ENCODE measurements at places on chromosomes 1 and 21.

- no peak for DNase-seq
Observed at GRCh38 chr1:94257444-94257843, 20.1 kb upstream of the ARHGAP29 start.

GRCh38 chr1:182588500-182589396 lies at the start of gene RNASEL:
Gene RNASEL, minus strand, starts transcription at chr1:182589256. Its CDS starts 2,450 bp downstream, at chr1:182586806.
- no peak for DNase-seq

- no peak for DNase-seq
Observed at GRCh38 chr1:54135436-54136120, 17.2 kb downstream of the CDCP2 start.

DNA sequence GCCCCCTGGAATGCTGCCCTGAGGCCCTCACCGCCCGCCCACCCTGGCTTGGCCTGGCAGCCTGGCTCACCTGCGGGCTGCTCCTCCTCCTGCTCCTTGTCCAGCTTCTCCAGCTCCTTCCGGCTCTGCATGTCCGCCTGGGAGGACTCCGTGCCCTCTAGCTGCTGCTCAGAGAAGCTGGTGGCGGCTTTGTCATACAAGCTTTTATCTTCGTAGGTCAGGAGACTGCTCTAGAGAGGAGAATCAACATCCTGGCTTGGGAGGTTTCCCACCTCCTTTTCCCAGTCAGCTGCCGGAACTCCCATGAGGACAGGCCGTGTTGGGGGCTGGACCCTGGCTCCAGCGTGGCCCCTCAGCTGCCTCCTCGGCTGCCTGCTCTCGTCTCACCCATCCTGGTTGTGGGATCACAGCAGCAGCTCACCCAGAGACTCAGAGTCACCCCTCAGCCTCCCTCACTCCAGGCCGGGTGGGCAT lies 36.6 kb upstream of the TMEM52 start:
- DNase-seq: no peak

DNA sequence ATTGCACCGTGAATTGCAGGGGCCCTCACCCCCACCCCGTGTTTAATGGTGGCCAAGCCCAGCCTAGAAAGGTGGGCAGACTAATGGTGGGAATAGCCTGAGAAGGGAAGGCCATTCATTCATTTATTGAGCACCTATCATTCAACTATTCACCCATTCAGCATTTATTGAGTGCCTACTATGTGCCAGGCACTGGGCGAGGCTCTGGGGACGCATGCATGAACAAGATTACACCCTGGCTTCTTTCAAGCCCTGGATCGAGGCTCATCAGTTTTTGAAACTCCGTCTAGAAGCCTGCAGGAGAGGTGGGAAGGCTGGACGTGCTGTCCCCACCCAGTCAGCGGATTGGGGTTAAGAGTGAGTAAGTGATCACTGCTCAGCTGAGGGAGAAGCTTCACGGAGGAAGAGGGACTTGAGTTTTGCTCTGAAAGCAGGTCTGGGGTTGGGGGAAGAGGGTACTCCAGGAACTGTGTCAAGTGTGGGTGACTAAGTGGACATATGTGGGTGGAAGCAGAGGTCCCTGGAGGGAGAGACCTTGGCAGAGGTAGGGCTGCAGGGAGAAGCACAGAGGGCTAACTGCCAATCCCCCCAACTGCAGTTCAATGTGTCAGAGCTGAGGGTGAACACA lies 35.6 kb downstream of the MEF2D start:
- DNase-seq: no peak

DNA sequence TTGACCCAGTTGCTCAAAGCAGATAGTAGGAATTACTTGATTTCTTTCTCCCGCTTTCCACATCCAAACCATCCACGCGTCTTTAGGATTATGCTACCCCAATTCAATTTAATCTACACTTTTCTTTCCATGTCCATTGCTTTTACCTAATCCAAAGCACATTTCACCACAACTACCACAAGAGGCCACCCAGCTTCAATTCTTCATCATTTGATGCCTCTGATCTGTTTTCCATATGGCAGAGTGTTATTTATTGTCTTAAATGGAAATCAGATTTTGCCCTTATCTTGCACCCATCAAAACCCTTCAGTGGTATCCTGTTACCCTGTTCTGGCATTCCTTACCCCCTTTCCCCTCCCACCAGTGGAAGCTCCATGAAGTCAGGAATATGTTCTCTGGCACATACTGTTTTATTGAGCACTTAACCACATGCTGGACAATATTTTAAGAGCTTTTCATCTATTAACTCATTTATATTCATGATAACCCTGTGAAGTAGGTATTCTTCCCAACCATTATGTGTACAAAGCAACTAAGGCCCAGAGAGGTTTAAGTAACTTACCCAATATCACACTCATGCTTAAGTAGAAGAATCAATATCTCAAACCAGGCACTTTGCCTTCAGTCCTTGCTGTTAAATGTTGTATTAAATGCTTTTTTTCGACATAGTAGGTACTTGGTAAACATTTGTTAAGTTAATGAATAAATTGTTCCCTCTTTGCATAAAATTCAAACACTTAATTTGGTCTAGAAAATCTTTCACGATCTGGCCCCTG lies 34.6 kb downstream of the CLIC4 start:
- DNase-seq: no peak

- DNase-seq: no peak
Observed at GRCh38 chr1:97680470-97680869, 240.4 kb downstream of the DPYD start.

DNA sequence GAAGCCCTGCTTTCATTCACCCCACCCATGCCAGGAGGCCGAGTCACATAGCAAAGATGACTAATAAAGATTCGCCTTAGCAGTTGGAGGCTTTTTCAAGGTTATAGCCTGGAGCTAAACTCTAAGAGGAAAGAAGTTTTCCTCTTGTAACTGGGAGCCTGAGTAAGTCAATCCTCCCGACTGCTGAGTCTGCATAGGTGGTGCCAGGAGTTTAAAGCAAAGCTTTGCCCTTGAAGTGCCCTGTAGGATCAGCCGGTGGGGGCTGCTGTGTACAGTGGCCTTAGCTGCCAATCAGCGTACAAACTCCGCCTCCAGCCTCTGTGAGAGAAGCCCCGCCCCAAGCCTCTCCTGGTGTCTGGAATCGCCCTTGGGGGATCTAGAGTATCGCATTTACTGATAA lies 147.5 kb upstream of the SPATA6 start:
- DNase-seq: no peak

GRCh38 chr1:213622365-213623063 lies 365.3 kb upstream of the PROX1 start:
- no peak for DNase-seq

DNA sequence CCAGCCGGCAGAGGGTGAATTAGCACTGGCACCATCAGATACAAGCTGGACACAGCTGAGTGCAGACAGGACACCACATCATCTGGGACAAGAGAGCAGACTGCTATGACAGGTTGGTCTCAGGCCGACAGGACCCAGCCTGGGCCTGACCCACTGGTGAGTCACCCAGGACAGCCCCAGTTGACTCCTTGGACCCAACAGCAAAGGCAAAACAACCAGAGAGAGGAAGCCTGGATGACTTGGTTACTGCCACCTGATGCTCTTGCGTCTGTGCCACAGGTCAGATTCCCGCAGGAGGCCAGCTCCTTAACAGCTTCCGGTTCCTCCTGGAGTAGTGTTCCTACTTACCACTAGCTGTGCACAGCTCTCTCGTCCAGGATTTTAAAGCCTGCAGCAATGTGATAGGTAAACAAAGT lies 18.5 kb downstream of the CCN1 start:
- no peak for DNase-seq

DNA sequence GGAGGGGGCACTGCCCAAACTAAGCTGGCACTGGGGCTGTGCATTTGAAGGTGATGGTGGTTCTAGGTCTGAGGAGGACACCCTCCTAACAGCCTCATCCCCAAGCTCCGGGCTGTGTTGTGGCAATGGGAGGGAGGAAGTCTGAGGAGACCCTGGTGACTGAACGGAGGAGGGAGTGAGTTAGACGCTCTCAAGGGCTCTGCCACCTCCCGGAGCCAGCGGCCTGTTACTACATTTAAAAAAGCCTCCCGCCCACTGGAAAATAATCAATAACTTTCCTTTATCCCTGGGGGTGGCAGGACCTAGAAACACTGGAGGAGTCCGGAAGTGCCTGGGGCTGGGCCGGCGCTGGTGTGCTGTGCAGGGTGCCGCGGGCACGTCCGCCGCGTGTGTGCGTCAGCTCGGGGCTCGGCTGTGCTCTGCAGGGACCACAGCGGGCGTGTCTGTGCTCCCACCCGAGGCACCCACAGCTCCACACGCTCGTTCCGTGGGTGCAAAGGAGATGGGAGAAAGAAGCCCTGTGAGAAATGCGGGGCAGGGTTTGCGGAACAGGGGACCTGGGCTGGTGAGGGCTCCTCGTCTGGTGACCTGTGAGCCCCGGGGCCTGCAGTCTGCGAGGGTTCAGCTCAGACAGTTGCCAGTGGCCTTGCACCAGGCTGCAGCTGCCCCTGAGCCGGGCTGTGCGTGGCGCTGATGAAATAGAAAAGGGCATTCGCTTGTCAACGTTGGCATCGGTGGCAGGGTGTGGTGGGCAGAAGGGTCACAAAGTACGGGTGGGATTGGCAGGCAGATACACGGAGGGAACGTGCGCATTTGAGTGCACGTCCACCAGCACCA lies 5.3 kb downstream of the SAMD11 start:
- no peak for DNase-seq

- DNase-seq: no peak
Observed at GRCh38 chr21:46596201-46596600, 8.7 kb downstream of the S100B start.

GRCh38 chr1:154777781-154778180 lies 92.3 kb downstream of the KCNN3 start:
- DNase-seq: no peak

All from cortex of kidney (tissue), 1 donor.